Common myeloid progenitor, CD34-positive (primary cell): ENCODE measurements at places on chromosomes 5 and 9.
A peak's percentile ranks its signal among the peaks of the same experiment; 100 is the strongest.

GRCh38 chr9:32524892-32525708, 896 bp downstream of the RIGI start:
- DNase-seq: peak; percentile 54
- peak overlapping the region; percentile 17 for H3K27ac ChIP-seq
- peaks cover 7% of the 10 kb centered on the region for H3K4me1 ChIP-seq
- H3K36me3 ChIP-seq: peaks cover 4% of the 10 kb centered on the region

GRCh38 chr9:109206670-109207069, 39.6 kb upstream of the FRRS1L start:
- H3K36me3 ChIP-seq: no peaks in the 10 kb centered on the region
- no peak overlapping the region for H3K27ac ChIP-seq
- no peaks in the 10 kb centered on the region for H3K4me1 ChIP-seq

DNA sequence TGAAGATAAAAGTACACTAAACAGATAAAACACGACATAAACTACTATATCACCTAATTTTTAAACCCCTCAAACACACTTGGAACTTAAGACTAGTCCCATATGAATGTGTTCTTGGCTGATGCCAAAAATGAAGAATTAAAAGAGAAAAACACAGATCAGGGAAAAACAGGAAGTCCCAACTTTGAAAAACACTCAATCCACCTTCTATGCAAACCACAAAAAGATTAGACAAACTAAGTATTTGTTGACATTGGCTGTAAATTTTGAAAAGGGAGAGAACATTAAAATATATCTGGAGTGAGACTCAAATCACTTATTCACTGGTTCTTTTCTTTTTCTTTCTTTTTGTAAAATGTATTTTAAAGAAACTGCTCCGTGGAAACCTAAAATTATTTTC, 81.4 kb downstream of the ANKH start:
- H3K4me1 ChIP-seq: peaks cover 8% of the 10 kb centered on the region
- DNase-seq: no peak
- H3K27ac ChIP-seq: no peak overlapping the region
- no peaks in the 10 kb centered on the region for H3K36me3 ChIP-seq

- H3K4me1 ChIP-seq: no peaks in the 10 kb centered on the region
- no peak for DNase-seq
- no peaks in the 10 kb centered on the region for H3K27me3 ChIP-seq
- no peak overlapping the region for H3K4me3 ChIP-seq
- H3K27ac ChIP-seq: no peak overlapping the region
These were observed 190.1 kb downstream of the TMEM232 start for GRCh38 chr5:110536120-110537115.

DNA sequence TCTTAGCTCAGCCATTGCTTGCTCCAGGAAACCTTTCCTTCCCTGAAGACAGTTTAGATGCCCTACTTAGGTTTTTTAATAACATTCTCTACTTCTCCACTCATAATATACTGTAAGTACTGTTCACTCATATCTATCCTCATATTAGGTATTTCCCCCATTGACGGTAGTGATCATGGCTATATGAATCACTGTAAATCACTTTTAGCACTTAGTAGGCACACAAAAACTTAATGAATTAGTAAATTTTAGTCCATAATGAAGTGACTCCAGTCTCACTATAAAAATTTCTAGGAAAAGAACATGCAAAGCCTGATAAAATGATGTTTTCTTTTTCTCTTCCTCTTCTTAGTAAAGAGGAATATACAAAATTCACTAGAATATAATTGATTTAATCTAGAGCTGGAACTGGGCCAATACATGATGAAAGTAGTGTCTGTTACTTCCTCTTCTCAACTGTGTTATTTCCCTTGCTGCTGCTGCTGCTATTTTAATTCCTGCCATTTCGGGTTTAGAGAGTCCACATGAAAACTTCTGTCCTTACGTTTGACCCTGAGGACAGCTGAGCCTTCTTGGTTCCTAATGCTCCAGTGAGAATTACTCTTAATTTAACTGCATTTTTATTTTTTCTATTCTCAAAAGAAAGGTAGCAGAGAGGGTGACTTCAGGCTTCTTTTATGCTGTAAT, 73.5 kb downstream of the LNPEP start:
- H3K36me3 ChIP-seq: peaks cover 9% of the 10 kb centered on the region
- no peak overlapping the region for H3K27ac ChIP-seq
- DNase-seq: peak; percentile 93
